Stimulated activated CD8-positive, alpha-beta memory T cell treated with anti-CD3 and anti-CD28 coated beads, Interleukin-7, amount 100 ng/mL, for 24 hours (primary cell): ENCODE measurements at places on chromosomes 1 and 21.
A peak's percentile ranks its signal among the peaks of the same experiment; 100 is the strongest.

GRCh38 chr1:24713176-24713575 is 32.1 kb upstream of the CLIC4 start:
- no peak for DNase-seq

DNA sequence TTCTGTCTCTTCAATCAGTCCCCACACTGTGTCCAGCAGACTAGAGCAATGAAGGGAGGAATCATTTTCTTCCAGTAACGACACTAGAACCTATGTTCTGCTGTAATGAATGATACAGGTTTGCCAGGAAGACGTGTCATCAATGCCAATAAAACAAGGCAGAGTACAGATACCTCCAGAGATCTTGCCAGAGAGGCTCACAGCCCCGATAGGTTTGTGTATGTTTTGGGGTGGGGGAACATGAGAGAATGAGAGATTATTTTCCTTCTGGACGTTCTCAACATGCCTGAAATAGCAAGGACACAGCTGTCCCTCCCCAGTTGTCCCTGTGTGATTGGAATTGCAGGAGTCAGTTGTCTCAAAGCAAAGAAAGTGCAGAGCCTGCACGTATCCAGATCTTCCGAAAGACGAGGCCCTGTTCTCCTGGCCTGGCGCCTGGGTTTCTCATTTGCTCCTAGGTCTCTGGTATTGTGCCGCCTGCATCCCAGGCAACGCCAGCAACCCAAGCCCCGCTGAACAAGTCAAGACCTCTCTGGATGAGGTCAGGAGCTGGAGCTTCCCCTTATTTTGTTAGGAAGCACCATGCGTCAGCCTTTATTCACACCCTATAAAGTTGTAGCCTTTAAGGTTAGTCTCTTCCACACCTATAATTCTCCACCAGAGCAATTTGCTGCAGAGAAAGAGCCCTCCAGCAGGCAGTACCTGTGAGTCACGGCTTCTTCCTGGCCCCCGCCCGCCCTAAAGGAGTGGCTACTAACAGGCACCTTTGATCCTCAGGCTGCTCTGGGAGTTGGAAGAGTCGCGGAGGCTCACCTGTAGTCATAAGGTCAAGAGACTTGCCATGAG is 130.5 kb downstream of the TOMM20 start:
- no peak for DNase-seq

DNA sequence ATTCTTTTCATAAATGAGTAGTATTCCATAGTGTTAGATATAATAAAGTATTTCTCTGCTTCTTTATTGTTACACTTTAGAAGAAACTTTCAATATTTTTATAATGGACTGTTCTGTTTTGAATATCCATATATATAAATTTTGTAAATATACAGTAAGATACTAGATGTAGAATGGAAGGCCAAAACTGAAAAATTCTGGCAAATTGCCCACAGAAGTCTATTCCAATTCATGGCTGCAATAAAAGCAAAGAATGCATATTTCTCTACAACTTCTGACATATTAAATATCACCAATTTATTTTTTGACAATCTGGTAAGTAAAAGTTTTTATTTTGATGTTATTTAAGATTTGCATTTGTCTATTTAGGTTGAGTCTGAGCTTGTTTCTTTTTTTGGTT is 532.5 kb downstream of the NCAM2 start:
- no peak for DNase-seq

GRCh38 chr1:21005466-21006239 is 171.0 kb downstream of the EIF4G3 start:
- DNase-seq, result no peak

GRCh38 chr1:2031546-2032540 is 12.7 kb downstream of the GABRD start:
- DNase-seq, result no peak

- no peak for DNase-seq
Observed at GRCh38 chr1:159943908-159944622, 1.3 kb downstream of the IGSF9 start.

- no peak for DNase-seq
Observed at GRCh38 chr1:161958425-161958824, 65.2 kb downstream of the OLFML2B start.

- DNase-seq, result no peak
Observed at GRCh38 chr1:147243841-147244240, 1.4 kb downstream of the CHD1L start.

GRCh38 chr1:215744419-215744818 is 177.3 kb downstream of the KCTD3 start:
- DNase-seq, result no peak

DNA sequence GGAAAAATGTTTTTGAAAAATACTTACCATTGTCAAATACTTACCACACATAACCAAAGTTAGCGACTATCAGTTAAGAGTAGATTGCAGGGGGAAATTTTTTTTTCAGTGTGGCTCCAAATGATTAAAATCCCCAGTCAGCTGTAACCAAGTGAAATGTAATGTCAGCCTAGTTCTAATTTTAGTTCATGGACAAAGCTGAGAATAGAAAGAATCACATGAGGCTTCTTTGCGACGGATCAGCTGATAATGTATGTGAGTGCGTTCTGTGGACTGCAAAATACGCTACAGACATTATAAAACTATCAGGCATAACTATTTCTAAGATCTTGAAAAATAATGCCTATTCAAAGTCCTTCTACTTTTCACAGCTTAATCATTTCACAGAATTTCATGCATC is at the start of gene LRRC39:
Gene LRRC39, minus strand, starts transcription at position 166 of the 400 bp plus-strand sequence. CDS start 9,740 bp downstream, outside the sequence.
- no peak for DNase-seq

DNA sequence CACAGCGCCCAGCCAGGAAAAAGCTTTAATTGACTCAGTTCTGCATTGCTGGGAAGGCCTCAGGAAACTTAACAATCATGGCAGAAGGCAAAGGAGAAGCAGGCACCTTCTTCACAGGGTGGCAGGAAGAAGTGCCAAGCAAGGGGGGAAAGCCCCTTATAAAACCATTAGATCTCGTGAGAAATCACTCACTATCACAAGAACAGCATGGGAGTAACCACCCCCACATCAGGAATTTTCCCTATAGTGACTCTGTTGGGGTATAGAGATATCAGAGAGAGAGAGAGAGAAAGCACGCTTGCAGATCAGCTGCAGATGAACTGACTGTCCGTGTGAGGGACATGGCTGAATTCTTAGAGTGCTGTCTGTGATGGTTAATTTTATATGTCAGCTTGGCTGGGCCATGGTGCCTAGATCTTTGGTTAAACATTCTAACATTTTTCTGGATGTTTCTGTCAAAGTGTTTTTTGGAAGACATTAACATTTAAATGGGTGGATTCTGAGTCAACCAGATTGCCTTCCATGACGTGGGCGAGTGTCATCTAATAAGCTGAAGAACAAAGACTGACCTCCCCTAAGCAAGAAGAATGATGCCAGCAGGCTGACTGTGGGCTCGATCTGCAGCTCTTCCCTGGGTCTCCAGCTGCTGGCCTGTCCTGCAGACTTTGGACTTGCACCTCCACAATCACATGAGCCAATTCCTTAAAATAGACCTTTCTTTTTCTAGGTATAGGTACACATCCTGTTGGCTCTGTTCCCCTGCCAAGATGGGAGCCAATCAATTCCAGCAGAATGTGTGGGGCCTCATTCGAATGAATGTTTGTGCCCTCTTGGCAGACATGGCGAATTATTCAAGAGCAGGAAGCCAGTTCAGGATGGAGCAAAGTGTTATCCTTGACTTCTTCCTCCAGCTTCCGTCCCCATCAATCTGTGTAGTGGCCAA is 21.4 kb upstream of the CPT2 start:
- DNase-seq, result no peak

- no peak for DNase-seq
Observed at GRCh38 chr1:94934551-94934950, 7.6 kb upstream of the CNN3 start.

DNA sequence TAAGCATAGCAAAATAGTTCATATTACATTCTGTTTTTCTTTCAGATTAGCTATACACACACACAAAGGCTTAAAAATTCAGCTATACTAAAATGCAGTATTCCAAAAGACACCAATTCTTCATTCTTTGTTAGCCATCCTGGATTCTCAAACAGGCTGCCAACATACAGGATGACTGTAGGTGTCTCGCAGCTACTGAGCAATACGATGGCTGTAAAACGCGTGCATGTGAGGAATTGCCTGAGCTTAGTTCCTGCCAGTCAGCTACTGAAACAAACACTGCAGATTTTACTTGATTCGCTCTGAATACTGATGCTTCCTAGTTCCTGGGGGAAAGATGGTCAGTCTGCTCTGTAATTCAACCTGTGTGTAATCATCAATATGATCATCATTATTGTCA is 24.7 kb upstream of the HMGN1 start:
- no peak for DNase-seq

DNA sequence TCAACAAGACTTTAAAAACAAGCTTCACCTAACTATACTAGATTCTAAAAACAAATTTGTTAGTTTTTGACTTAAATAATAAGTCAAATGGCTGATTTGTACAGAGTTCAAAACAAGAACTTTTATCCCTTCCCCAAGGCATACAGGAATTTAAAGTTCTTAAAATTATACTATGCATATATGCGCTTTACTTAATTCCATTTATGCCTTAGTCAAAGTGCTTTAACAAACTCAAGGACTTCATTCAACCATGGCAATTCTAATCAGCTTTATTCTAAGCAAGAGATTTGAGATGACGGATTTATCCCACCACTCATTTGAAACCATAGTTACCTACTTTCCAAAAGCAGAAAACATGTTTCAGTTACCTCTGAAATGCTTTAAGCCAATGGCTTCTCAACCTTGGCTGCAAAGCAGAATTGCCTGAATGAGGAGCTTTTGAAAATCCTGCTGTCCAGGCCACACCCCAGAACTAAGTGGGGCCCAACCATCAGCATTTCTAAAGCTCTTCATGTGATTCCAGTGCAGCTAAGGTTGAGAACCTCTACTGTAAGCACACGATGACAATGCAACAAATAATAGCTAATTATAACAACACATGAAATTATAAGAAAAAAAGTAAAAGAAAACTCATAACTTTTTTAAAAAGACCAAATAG is 44.6 kb downstream of the TTLL7 start:
- DNase-seq, result no peak

- DNase-seq, result no peak
Observed at GRCh38 chr21:44049182-44049581, 37.1 kb downstream of the TRAPPC10 start.

DNA sequence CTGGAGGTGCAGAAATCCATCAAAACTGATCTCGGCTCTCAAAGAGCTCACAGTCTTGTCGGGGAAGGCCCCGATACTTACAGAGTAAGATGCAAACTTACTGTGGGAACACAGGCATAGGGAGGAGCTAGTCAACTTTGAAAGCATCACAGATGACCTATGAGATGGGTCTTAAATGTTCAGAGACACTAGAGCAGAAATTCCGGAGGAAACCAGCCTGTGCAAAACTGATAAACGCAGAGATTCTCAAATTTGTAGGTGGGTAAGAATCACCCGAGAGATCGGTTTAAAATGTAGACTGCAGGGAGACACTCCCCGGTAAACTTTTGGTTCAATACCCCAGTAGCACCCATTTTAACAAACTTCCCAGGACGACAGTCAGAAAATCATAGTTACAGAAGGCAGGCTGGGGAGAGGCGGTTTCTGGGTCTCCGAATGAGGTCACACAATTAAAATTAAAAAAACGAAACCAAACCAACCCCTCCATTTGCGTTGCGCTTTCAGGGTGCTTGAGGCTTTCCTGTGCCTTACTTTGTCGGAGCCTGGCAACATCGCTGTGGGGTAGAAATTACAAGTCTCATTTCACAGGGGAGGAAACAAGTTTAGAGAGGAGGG is 755 bp upstream of the THRAP3 start:
- no peak for DNase-seq

DNA sequence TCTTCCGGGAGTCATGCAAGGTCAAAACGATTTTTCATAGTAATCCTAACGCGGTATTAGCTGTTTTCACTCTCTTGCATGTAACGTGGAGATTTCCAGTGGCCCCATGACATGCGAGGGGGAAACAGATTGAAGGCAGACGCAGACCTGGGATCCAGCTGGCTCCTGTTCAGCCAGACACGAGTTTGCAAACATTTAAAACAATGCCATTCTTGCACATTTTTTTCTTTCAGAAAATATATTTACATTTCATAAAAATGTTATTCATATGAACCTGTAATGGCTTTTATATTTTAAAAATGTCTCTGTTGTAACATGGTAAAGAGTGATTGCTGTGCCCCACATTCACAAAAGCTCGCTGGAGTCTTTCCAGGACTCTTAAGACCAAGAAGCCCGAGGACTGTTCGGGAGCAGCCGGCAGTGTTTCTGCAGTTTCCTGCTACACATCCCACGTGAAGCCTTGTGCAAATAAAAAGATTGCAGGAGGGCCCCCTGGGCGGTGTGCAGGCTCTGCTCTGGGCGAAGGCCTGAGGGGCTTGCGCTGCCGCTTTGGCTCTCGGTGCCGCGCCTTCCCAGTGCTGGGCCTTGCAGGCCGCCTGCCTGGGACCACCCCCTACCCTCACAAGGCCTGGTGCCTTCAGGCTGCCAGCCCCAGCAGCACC is 184.9 kb downstream of the DYRK1A start:
- no peak for DNase-seq

DNA sequence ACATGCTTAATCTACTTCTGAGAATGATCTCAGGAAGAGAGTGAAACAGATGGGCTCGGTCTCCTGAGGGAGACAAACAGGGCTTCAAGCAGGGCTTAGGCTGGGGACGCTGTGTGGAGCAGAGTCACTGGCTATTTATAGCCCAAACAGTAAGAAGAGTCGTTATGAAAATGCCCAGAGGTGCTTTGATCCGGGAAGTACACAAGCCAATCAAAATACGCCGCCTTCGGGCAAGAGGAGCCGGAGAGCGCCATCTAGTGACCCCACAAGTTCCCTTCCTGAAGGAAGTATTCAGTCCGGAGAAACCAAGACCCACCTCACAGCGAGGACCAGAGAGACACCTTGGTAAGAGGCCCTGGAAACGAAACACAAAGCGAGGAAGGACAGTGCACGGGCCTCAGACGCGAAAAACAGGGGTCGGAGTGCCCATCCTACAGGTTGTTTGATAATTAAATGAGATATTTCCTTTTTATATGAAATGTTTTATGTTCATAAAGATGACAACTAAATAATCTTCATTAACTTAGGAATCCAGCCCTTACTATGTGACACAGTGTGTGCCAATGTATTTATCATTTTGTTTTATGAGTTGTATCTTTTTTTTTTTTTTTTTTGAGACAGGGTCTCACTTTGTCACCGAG is 25.0 kb upstream of the SCCPDH start:
- DNase-seq, result peak; percentile 71

GRCh38 chr1:77830946-77831345 is 51.5 kb downstream of the MIGA1 start:
- DNase-seq, result no peak

- DNase-seq, result no peak
Observed at GRCh38 chr1:32345289-32345827, 9.3 kb upstream of the MARCKSL1 start.

DNA sequence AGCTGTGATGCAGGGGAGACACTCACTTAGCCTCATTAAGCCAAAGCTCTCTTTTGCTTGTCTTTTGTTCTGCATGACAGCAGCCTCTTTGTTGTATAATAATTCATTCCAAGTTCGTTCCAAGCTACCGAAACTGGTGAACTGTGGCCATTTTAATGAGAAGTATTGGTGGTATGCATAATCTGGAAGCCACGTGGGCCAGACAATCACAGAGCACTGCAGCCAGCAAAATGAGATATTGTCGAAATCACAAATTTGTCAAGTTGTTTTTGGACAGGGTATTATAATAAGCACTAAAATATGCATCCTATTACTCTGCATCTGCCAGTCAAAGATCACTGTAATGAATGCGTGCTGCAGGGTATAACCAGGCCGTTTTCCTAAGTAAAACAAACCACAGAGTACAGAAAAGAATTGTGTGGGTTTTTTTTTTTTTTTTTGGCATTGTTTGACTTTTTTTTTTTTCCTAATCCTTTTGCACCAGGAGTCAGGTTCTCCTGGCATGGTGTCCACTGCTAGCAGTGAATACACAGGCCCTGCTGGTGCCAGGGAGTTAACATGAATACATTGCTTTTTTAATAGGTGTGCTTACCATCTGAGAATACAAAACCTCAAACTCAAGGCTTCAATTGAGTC is 423.9 kb downstream of the PTBP2 start:
- no peak for DNase-seq
